ENCODE measurements at places on chromosomes 12 and 14. TPM values are rescaled to one million over a fixed set of nuclear protein-coding genes. Genes with fewer than 3 reads are reported as not detected.

The LMNTD1 gene
- not detected for total RNA-seq

The SDR9C7 gene
- 0.28 TPM for total RNA-seq

The IQSEC3 gene
- 0.64 TPM for total RNA-seq

The BCL2L14 gene
- not detected for total RNA-seq

The KLHL33 gene
- 0.32 TPM for total RNA-seq

- no peak for DNase-seq
Measured at GRCh38 chr12:22396735-22397134, 62.2 kb upstream of the ST8SIA1 start.

DNA sequence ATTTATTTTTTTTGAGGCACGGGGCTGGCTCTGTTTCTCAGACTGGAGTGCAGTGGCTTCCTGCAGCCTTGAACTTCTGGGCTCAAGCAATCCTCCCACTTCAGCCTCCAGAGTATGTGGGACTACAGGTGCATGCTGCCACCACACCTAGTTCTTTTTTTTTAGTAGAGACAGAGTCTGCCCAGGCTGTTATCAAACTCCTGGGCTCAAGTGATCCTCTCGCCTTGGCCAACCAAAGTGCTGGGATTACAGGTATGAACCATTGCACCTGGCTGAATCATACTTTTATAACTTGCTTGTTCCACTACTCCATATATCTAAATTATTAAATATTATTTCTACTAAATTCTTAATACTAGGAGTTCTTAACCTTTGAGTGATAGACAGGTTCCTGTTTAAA, 111.6 kb downstream of the BTG1 start:
- no peak for DNase-seq

GRCh38 chr14:34013721-34014060, 62.8 kb upstream of the EGLN3 start:
- no peak for DNase-seq

DNA sequence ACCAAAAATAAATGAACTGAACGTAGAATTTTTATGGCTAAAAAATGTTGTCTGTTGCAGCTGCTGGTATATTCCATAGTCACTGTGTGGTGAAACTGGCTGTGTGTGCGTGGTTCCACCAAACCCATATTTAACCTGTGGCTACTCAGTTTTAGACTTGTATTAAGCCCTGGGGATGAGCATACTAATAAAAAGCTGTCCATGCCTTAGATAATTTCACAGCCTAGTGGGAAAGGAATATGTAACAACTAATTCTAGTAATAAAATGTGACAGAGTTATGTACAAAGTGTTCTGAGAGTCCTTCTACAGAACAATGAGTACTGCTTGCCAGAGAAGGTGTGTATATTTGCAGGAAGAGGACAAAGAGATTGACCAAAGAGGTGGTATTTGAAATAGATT, 125.5 kb downstream of the TMTC3 start:
- no peak for DNase-seq

GRCh38 chr14:95953111-95953724, 76.6 kb downstream of the TUNAR start:
- DNase-seq, result no peak

- no peak for DNase-seq
Measured at GRCh38 chr12:120849765-120850164, 54.4 kb downstream of the SPPL3 start.

GRCh38 chr12:71780237-71780822, 25.7 kb downstream of the RAB21 start:
- DNase-seq, result no peak
